ENCODE measurements at places on chromosomes 6 and 20.

- DNase-seq, result no peak
Observed at GRCh38 chr20:17615645-17616479, 46.0 kb downstream of the DSTN start.

- DNase-seq, result no peak
Observed at GRCh38 chr20:63473555-63474449, 1.3 kb upstream of the KCNQ2 start.

- no peak for DNase-seq
Observed at GRCh38 chr6:13528232-13528631, 40.8 kb upstream of the GFOD1 start.

DNA sequence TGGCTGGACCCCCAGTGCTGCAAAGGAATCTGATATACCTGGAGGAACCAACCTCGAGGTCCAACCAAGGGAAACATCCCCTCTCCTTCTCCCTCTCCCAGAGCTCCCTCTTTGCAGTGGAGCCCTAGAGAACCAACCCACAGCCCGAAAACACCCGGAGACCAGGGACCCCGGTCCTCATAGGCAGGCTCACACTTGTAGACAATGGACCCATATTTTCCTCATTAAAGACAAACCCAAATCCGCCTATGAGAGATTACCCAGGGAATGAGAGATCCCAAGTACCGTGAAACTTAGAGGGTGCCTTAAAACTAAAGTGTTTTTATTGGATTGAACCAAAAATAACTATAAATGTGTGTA lies 9.6 kb upstream of the FOXF2 start:
- DNase-seq, result no peak

DNA sequence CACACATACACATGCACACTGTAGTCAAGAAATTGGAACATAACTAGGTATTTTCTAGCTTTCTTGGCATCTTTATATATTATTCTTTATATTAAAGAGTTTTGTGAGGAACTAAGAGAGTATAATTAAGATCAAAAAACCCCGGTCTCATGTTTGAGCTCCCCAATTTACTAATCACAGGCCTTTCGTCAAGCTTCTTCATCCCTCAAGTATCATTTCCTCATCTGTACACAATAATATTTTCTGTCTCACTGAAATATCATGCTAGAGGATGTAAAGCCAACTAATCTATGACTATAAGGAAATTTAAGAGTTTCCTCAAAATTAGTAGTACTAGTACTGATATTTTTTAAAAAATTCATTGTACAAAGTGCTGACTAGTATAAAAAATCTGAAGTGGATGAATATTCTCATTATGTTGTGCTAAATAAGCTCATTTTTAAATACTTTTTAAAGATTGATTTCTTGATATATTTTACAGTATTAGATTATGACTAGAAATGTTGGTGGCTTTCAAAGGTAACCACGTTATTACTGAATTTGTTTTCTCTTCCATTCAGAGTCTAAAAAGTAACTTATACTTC lies 28.0 kb downstream of the PEX3 start:
- no peak for DNase-seq

DNA sequence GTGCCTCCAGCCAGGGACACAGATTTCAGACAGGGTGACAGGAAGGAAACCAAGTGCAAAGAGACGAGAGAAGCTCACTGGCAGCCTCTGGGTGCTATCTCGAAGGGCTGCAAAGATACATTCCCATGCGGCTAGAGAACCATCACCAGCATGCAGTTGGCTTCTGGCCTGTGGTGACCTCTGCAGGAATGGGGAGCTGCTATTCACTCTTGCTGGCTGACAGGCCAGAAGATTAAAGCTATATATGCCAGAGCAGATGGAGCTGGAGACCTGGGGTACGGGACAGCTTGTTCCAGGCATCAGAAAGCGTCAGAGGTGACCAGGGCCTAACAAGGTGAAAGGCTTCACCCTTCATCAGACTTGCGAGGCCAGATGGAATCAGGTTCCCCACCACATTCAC lies 20.0 kb downstream of the MAP1LC3A start:
- no peak for DNase-seq

All from NCI-H1048 (cell line).